ENCODE measurements at places on chromosomes 7 and 10. TPM values are rescaled to one million over a fixed set of nuclear protein-coding genes. Genes with fewer than 3 reads are reported as not detected.

GRCh38 chr7:129569811-129570215 is 41.7 kb upstream of the NRF1 start:
- peak; percentile 45 for DNase-seq

- no peak for DNase-seq
Measured at GRCh38 chr7:126026421-126027088, 1096.9 kb upstream of the POT1 start.

- peak; percentile 92 for DNase-seq
Measured at GRCh38 chr7:42236976-42237810, at the start of gene GLI3. TSS of gene GLI3 (minus strand) at chr7:42237209. CDS start at chr7:42223253, 13,956 bp downstream.

KCP gene
- 5.1 TPM for total RNA-seq

RNF32 gene
- total RNA-seq = not detected

- peak; percentile 89 for DNase-seq
Measured at GRCh38 chr10:30359373-30360206, 10.5 kb upstream of the MTPAP start.

All from mesenteric fat pad (tissue), 1 donor.